ENCODE measurements at places on chromosomes 3 and 15. TPM values are rescaled to one million over a fixed set of nuclear protein-coding genes. Genes with fewer than 3 reads are reported as not detected.

DNA sequence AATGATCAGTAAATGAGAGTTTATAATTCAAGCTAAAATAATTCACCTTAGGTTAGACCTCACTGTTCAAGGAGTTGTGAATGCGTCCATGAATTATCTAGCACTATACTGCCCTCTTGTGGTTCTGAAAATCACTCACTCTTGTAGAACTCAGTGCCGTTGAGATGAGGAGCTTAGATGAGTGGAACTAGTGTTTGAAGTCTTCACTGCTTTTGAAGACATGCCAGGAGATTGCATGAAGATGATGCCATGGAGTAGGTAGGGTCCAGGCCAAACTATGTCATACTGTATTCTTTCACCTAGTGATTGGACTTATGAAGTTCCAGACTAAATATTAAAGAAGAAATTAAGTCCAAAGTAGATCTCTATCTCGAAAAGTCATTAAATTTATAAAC, 28.8 kb downstream of the LYSMD4 start:
- H3K4me3 ChIP-seq: no peak overlapping the region
- no peak for DNase-seq
- peaks cover 19% of the 10 kb centered on the region for H3K4me1 ChIP-seq
- H3K27me3 ChIP-seq: no peaks in the 10 kb centered on the region
- H3K27ac ChIP-seq: no peak overlapping the region

GRCh38 chr3:31661993-31662670, 129.4 kb downstream of the STT3B start:
- H3K27ac ChIP-seq: no peak overlapping the region
- no peak overlapping the region for H3K4me3 ChIP-seq
- H3K27me3 ChIP-seq: no peaks in the 10 kb centered on the region
- no peak for DNase-seq
- H3K36me3 ChIP-seq: no peaks in the 10 kb centered on the region
- no peaks in the 10 kb centered on the region for H3K4me1 ChIP-seq

DNA sequence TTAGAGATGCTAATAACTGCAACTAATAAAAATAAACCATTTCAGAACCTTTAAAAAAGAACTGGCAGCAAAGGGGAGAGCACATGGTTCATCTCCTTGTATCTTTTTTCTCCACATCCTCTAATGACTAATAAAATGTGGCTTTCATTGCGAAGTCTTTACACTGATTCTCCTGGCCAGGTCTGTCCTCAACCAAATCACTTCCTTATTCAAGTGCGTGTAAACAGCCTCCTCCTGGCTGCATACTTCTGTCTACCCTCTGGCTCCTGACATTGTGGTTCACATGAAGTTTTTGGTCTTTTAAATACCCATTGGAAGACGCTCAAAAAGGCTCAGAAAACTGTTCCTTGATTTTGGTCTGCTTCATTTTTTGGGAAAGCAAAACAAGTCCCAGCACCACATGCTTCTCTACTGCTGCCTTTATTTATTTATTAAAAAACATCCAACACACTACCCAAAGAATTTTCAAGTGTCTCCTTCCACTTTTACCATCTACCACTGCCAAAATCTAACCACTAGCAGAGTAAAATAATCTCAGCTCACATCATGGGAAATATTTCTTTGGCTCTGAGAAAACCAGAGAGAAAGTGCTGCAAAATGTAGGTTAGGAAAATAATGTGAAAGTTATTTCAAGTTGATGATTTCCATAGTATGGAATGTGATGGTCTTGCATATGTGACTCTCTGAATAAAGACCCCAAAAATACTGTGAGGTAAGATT, 85.1 kb downstream of the EFL1 start:
- no peaks in the 10 kb centered on the region for H3K4me1 ChIP-seq
- no peak overlapping the region for H3K4me3 ChIP-seq
- H3K36me3 ChIP-seq: no peaks in the 10 kb centered on the region
- no peak overlapping the region for H3K27ac ChIP-seq
- H3K27me3 ChIP-seq: no peaks in the 10 kb centered on the region
- DNase-seq: no peak

DNA sequence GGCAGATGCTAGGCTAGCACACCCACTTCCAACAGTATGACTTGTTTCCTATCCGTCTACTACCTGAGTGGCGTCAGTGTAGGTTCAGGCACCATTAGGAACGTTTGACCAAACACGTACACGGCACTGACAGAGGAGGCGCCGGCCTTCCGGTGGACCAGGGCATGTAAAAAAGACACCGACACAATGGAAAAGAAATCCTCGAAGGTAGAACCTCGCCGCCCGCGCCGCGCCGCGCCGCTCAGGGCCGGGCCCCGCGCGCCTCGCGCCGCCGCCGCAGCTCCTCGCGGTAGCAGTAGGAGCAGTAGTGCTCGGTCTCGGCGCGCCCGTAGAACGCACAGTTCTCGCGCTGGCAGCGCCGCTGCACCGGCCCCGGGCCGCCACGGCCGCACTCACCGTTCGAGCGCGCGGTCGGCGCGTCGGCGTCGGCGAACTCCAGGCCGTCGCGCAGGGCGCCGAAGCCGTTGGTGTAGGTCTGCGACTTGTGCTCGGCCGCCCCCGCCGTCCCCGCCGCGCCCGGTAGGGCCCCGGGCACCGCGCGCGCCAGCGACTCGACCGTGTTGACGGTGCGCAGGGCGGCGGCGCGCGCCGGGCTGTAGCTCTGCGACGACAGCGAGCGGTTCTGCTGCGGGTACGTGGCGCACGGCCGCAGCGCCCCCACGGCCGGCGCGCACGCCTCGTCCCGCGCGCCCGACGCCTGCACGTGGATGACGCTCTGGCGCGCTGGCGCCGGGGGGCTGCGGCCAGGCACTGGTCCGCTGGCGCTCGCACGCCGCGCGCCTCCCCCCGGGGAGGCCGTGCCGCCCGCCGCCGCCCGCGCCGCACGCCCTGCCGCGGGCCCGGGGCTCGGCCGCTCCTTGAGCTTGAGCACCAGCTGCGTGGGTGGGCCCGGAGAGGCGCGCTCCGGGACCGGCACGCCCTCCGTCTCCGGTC, 156.7 kb downstream of the KLF13 start:
- peaks cover 36% of the 10 kb centered on the region for H3K4me1 ChIP-seq
- peak; percentile 55 for DNase-seq
- H3K4me3 ChIP-seq: peak overlapping the region; percentile 49
- H3K27me3 ChIP-seq: no peaks in the 10 kb centered on the region

DNA sequence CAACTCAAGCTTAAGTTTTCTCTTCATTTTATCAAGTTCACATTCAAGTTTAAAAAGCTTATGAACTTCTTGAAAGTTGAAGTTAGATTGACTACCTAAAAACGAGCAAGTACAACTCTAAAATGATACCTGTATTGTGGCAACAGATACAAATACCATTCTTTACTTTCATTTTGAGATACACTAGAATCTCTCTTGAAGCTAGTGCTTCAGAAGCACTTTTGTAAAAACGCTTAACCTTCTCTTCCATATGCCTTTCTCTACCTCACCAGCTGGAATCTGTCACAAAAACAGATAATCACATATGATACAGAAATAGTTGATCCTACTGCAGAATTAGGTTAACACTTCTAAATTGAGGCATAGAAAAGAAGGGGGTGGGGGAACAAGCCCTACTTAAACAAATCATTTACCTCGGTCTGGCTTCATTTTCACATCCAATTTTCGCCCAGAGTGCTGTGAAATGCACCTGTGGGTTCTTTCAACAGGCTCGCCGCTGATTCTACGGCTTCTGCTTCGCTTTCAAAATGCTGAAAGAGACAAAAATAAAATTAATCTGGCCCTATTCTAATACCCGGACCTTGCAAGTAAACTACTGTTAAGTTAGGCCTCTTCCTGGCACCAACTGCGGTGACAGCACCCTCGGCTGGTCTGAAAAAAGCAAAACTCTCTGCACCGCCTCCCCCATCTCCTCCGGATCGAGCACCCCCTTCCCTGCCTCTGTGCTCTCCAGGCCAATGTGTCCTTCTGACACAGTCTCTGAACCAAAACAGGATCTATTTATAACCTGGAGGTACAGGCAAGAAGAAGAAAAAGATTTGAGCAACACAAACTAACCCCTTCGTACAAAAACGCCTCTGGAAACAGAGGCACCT, 1.4 kb downstream of the ATOSA start:
- H3K36me3 ChIP-seq: peaks cover 6% of the 10 kb centered on the region
- H3K4me1 ChIP-seq: peaks cover 29% of the 10 kb centered on the region
- peak overlapping the region; percentile 87 for H3K4me3 ChIP-seq
- H3K27ac ChIP-seq: peak overlapping the region; percentile 90

- H3K27me3 ChIP-seq: no peaks in the 10 kb centered on the region
- H3K27ac ChIP-seq: no peak overlapping the region
- H3K4me3 ChIP-seq: no peak overlapping the region
- no peaks in the 10 kb centered on the region for H3K4me1 ChIP-seq
- no peaks in the 10 kb centered on the region for H3K36me3 ChIP-seq
Observed at GRCh38 chr3:125165948-125166553, 46.5 kb downstream of the SLC12A8 start.

DNA sequence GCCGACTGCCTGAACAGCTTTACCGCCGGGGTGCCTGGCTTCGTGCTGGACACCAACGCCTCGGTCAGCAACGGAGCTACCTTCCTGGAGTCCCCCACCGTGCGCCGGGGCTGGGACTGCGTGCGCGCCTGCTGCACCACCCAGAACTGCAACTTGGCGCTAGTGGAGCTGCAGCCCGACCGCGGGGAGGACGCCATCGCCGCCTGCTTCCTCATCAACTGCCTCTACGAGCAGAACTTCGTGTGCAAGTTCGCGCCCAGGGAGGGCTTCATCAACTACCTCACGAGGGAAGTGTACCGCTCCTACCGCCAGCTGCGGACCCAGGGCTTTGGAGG, 815 bp downstream of the SPINT1 start:
- peak overlapping the region; percentile 60 for H3K4me3 ChIP-seq
- no peaks in the 10 kb centered on the region for H3K36me3 ChIP-seq
- peaks cover 17% of the 10 kb centered on the region for H3K4me1 ChIP-seq
- no peak for DNase-seq
- no peaks in the 10 kb centered on the region for H3K27me3 ChIP-seq
- no peak overlapping the region for H3K27ac ChIP-seq

- H3K36me3 ChIP-seq: no peaks in the 10 kb centered on the region
- no peaks in the 10 kb centered on the region for H3K4me1 ChIP-seq
- no peak overlapping the region for H3K4me3 ChIP-seq
- H3K27me3 ChIP-seq: no peaks in the 10 kb centered on the region
- H3K27ac ChIP-seq: no peak overlapping the region
Observed at GRCh38 chr3:102460579-102460978, 25.8 kb downstream of the ZPLD1 start.

GRCh38 chr3:58459160-58459559, 25.5 kb upstream of the PDHB start:
- DNase-seq: no peak
- H3K4me3 ChIP-seq: no peak overlapping the region
- no peak overlapping the region for H3K27ac ChIP-seq
- H3K27me3 ChIP-seq: no peaks in the 10 kb centered on the region

- DNase-seq: no peak
- H3K27me3 ChIP-seq: no peaks in the 10 kb centered on the region
- no peak overlapping the region for H3K27ac ChIP-seq
- no peak overlapping the region for H3K4me3 ChIP-seq
- peaks cover 3% of the 10 kb centered on the region for H3K4me1 ChIP-seq
- no peaks in the 10 kb centered on the region for H3K36me3 ChIP-seq
Observed at GRCh38 chr3:43262194-43262593, 24.1 kb upstream of the SNRK start.

GRCh38 chr3:189121092-189121491, 50.7 kb upstream of the TPRG1 start:
- peak; percentile 3 for DNase-seq
- H3K27me3 ChIP-seq: no peaks in the 10 kb centered on the region
- peak overlapping the region; percentile 20 for H3K4me3 ChIP-seq
- peaks cover 13% of the 10 kb centered on the region for H3K4me1 ChIP-seq
- no peaks in the 10 kb centered on the region for H3K36me3 ChIP-seq
- H3K27ac ChIP-seq: peak overlapping the region; percentile 49

- peaks cover 33% of the 10 kb centered on the region for H3K36me3 ChIP-seq
- no peak overlapping the region for H3K4me3 ChIP-seq
- DNase-seq: no peak
- no peak overlapping the region for H3K27ac ChIP-seq
- no peaks in the 10 kb centered on the region for H3K4me1 ChIP-seq
Observed at GRCh38 chr3:48598323-48599076, 3.4 kb upstream of the COL7A1 start.

DNA sequence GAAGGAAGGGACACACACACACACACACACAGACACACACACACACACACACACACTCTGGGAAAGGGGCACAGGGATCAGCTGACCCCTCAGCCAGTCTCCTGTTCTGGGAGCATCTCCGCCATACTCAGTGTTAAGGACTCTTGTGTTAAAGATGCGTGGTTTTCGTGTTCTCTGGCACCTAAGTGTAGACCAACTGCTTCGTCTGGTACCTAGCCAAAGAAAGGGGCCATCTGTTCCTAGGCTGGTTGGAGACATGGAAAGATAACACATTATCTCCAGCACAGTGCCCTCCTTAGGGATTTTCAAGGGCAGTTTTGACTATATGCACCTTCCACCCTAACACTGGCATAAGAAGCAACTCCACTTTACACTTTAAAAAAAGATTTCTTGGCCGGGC, 65.1 kb downstream of the EPHB1 start:
- H3K4me1 ChIP-seq: no peaks in the 10 kb centered on the region
- DNase-seq: no peak
- H3K27me3 ChIP-seq: no peaks in the 10 kb centered on the region
- H3K36me3 ChIP-seq: no peaks in the 10 kb centered on the region
- no peak overlapping the region for H3K4me3 ChIP-seq
- H3K27ac ChIP-seq: no peak overlapping the region

DNA sequence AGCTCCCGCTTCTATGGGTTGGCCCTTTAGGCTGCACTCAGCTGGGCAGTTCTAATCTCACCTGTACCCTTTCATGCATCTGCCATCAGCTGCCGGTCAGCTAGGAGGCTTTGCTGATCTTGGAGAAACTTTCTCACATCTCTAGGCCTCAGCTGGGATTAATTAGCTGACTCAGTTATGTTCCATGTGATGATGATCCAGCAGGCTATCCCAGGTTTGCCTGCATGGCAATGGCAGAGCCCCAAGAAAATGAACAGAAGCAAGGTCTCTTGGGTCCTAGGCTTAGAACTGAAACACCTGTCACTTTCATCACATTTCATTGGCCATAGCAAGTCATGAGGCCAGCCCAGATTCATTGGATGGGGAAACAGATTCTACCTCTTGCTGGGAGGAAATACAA, 304.6 kb upstream of the TBC1D5 start:
- no peak overlapping the region for H3K27ac ChIP-seq
- no peaks in the 10 kb centered on the region for H3K36me3 ChIP-seq
- H3K4me1 ChIP-seq: no peaks in the 10 kb centered on the region
- H3K27me3 ChIP-seq: no peaks in the 10 kb centered on the region
- H3K4me3 ChIP-seq: no peak overlapping the region

- no peak overlapping the region for H3K27ac ChIP-seq
- H3K27me3 ChIP-seq: no peaks in the 10 kb centered on the region
- no peak overlapping the region for H3K4me3 ChIP-seq
Observed at GRCh38 chr3:62607287-62608029, 234.1 kb upstream of the FEZF2 start.

TPRG1 gene
- 29.6 TPM for total RNA-seq

ISL2 gene
- 0.15 TPM for total RNA-seq

ATG7 gene
- 28.0 TPM for total RNA-seq

GPR156 gene
- 0.04 TPM for total RNA-seq

ATP8B4 gene
- total RNA-seq: 8.9 TPM

Data from CD8-positive, alpha-beta memory T cell (primary cell).